ENCODE measurements at places on chromosomes 6 and 20. TPM values are rescaled to one million over a fixed set of nuclear protein-coding genes. Genes with fewer than 3 reads are reported as not detected.

- DNase-seq, result no peak
Observed at GRCh38 chr6:109877028-109878004, 100.8 kb upstream of the GPR6 start.

DNA sequence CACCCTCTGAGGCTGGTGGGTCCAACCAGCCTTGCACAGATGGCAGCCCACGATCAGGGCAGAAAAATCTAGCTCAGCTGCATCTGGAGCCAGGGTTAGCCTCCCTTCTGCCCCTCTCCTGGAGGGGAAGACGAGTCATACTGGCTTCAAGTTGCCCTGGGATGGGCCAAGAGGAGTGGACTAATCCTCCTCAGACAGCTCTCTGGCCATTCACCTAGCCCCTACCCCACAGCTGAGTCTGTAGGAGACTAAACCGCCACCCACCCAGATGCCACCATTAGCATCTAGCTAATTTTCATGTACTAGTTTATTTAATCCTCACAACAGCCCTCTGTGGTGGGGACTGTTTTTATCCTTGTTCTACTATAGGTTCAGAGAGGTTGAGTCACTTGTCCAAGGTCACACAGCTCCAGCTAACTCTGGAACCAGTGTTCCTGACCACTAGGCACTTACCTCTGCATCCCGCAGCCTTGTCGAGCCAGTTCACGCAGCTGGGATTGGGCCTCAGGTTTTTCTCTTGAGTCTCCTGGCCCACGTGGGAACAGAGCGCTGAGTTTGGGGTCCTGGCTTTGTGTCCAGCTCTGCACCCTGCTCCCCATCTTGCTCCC is 48.5 kb upstream of the CCDC167 start:
- no peak for DNase-seq

- DNase-seq, result no peak
Observed at GRCh38 chr6:18132346-18132745, 9.9 kb upstream of the NHLRC1 start.

GRCh38 chr6:165573671-165574070 is 89.4 kb downstream of the PDE10A start:
- peak; percentile 44 for DNase-seq

DNA sequence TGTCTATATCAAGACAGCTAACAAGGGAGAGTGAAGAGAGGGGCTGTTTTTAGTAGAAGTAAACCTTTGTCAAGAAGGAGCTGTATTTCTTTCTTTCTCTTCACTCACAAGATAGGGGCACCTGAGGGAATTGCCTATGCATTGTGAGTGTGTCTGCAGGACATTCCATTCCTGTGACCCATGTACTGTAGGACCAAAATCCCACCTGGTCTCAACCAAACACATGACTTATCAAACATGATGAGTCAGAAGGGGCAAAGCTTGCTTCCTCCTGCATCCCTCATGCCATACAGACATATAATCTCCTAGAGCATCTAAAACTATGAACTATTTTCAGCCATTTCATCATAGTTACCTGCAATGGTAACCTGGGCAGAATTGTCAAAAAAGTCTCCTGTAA is 21.8 kb downstream of the PKHD1 start:
- no peak for DNase-seq

DNA sequence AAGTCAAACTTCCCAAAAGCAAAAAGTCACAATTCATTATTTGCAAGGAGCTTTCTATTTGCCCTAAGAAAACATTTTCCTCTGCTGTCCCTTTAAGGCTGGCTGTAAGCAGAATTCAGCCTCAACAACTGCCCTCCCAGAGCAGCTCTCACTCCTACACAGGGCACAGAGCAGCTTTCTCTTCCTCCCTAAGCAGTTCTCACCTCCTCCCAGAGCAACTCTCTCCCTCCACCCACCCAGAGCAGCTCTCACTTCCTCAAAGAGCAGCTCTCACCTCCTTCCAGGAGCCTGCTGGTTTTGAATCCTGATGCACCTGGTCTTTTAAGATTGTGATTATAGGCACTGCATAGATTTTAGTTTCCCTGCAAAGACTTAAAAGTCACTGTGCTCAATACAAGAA is 120.6 kb upstream of the TMEM181 start:
- DNase-seq, result no peak

DNA sequence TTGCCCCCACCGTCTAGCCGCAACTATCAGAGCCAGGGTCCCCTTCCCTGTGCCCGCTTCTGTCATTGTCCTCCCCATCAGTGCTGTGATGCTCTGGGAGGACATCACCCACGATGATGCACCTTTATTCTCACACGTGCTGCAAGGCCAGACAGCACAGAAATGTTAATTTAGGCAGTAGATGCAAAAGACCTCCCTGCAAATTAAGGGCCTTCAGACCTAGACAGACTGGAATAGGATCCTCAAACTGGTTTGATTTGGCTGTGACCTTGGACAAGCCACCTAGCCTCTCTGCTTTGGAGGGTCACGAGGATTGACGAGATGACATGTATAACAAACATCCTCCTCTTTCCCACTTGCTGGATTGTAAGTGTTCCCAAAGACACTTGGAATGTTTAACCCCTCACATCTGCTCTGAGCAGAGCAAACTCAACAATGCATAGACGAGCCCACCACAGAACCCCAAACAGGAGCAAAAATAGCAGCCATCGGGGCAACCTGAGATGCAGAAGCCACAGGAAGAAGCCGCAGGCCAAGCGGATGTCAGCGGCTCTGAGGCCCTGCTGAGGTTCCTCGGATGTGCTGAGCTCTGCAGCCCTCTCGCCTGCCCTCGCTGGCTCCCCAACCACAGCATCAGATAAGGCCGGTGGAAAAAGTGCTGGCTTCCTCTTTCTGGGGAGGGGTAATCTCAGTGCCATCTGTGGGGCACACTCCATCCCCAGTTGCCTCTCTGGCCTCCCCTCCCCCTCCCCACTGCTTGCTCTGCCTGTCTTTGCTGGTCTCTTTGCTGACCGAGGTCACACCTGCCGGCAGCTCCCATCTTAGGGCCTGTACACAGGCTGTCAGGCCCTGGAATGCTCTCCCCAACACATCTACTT is 35.3 kb downstream of the TOX2 start:
- no peak for DNase-seq

The GSTA1 gene
- 1.8 TPM for polyA plus RNA-seq

The SLC22A1 gene
- polyA plus RNA-seq, result 0.40 TPM

The SCRT2 gene
- polyA plus RNA-seq, result 0.04 TPM

The FHL5 gene
- polyA plus RNA-seq, result 0.21 TPM

The EIF6 gene
- 141 TPM for polyA plus RNA-seq

Data from right renal pelvis (tissue), 4 donors.